ENCODE measurements at places on chromosomes 6 and 20.

- DNase-seq = no peak
Observed at GRCh38 chr20:438571-439469, 23.5 kb downstream of the TBC1D20 start.

DNA sequence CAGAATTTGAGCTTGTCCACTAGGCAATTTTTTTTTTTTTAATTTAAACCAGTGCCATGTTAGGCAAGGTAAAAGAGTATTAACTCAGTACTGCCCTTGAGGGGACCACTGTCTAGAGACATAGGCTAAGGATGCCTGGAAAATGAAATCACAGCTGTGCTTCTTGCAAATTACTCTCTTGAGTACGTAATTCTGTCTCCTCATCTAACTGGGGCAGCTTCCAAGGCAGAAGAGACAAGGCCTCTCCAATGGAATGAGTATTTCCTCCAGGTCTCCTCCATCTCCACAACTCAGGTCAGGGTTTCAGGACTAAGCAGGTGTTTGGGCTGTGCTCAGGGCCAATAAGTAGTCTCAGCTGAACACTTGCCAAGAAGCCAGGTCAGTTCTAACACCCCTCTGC is 33.8 kb upstream of the MRPS10 start:
- DNase-seq = peak; percentile 45

DNA sequence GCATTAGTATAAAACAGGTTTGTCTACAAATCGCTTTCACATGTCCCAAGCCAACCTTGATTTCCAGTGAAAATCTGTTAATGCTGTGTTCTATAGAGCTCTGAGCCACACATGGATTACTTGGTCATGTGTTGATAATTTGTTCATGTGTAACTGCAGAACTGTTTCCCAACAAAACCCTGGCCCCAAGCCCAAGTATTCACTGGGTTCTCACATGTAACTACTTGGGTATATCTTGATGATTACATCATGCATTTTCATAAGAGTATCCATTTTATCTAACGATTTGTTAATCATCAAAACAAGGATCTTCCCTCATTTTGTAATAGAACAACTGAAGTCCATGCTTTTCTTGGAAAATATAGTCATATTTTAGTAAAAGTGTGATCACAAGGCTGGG is 657.6 kb downstream of the PRKN start:
- no peak for DNase-seq

DNA sequence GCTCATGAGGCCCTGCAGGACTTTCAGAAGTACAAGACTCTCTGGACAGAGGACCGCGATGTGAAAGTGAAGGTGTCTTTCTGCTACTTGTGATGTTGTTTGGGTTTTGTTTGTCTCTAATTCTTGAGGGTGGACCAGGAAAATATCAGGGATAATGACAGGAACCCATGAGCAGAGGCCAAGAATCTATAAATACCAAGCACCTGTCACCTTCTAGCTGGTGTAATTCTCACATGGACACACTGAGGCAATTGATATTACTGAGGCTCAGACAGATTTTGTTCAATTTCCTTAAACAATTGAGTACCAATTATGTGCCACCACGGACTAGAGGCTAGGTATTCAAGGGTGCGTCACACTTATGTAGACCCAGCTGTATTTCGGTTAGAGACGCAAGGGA is 107.9 kb downstream of the DNAH8 start:
- DNase-seq = no peak

GRCh38 chr6:10166031-10166430 is 248.8 kb downstream of the TFAP2A start:
- no peak for DNase-seq

- DNase-seq = no peak
Observed at GRCh38 chr6:142011156-142011555, 121.6 kb upstream of the GJE1 start.

GRCh38 chr6:31829633-31830283 is 2.2 kb downstream of the HSPA1B start:
- no peak for DNase-seq

DNA sequence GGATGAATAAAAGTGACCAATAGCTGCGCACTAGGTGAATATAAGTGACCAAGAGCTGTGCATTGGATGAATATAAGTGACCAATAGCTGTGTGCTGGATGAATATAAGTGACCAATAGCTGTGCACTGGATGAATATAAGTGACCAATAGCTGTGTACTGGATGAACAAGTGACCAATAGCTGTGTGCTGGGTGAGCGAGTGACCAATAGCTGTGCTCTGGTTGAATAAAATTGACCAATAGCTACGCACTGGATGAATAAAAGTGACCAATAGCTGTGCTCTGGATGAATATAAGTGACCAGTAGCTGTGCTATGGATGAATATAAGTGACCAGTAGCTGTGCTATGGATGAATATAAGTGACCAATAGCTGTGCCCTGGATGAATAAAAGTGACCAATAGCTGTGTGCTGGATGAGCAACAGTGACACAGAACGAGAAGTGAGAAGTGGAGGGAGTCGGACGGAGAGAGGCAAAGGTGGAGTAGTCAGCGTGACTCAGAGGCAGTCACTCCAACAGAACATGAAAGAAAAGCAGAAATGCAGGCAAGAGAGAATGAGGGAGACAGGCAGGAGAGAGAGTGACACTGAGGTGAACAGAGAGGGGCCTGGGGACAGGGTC is 38.5 kb downstream of the RBM38 start:
- no peak for DNase-seq

GRCh38 chr20:1418350-1418749 is 25.5 kb upstream of the FKBP1A start:
- peak; percentile 57 for DNase-seq

GRCh38 chr6:126300735-126301134 is 39.2 kb upstream of the CENPW start:
- DNase-seq = no peak

- no peak for DNase-seq
Observed at GRCh38 chr6:166686317-166686716, 59.3 kb upstream of the RPS6KA2 start.

DNA sequence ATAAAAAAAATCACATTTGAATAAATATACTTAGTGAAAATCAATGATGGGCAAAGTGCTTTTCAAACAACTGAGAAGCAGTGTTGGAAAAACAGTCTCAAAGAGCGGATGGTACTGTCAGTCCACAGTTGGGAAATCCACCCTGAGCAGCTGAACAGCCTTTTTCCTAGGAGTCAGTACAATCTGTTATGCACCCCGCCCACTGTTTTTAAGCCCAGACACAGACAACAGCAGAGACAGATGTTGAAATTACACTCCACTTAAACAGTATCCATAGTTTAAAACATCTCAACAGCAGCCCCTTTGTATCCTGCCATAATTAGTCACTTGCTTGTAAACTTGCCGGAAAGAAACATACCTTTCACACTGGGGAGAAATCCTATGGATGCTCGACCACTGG is 372 bp downstream of the KIAA0408 start:
- no peak for DNase-seq

- DNase-seq = no peak
Observed at GRCh38 chr6:108806665-108807064, 41.6 kb upstream of the ARMC2 start.

DNA sequence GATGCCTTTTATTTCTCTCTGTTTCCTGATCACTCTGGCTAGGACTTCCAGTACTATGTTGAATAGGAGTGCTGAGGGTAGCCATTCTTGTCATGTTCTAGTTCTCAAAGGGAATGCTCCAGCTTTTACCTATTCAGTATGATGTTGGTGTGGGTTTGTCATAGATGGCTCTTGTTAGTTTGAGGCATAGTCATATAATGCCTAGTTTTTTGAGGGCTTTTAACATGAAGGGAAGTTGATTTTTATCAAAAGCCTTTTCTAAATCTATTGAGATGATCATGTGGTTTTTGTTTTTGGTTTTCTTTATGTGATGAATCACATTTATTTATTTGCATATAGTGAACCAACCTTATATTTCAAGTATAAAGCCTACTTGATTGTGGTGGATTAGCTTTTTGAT is 55.6 kb downstream of the KLHL32 start:
- DNase-seq = no peak

DNA sequence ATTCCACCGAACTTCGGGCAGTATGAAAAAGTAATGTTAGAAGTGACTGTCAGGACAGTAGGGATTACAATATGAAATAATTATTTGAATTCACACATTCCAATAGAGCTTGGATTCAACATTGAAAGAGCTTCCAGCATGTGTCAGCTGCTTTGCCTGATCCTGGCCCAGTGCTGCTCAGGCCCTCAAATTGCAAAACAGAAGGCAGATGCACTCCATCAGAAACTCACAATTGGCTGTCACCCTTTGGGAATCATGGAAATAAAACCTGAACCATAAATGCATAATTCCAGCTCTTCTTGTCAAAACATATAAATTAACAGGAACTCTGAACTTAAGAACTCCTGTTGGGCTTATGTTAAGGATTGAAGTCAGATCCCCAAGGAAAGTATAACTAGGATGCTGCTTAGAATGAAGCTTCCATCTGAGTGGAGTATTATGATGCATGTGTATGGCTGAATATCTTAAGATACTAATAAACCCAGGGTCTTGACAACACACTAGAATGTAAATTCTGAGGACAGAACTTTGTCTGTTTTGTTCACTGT is 1.8 kb upstream of the NDUFAF4 start:
- no peak for DNase-seq

DNA sequence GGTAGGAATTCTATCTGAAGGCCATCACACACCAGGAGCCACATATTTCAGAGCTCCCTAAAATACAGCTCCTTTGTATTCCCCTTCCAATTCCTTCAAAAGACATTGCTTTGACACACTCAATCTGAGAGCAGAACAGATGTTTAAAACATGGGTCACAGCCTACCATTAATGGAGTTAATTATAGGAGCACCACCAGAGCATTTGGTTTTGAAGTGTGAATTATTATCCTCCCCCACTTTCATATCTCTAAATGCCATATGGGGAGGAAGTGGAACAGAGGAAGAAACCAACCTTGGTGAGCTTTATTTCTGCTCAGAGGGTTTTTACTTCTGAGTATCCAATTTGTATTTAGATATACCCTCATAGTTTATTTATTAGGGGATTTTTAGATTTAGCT is 50.7 kb upstream of the TNFRSF21 start:
- no peak for DNase-seq

DNA sequence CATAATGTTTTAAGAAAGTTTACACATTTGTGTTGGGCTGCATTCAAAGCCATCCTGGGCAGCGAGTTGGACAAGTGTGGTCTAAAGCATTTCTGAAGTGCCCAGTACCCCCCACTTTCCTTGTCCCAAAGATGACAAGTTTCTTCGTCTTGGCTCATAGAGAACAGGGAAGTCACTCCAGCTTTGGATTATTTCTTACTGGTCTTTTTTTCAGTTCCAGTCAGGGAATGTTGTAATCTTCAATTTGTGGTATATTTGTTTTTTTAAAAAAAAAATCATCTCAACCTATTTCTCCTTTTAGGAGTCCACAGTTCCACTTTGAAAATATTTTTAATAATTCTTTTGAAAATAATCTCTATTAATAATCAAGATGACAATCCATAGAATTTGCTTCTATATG is 34.0 kb downstream of the SLX4IP start:
- no peak for DNase-seq

- DNase-seq = no peak
Observed at GRCh38 chr20:45722047-45722446, at the start of gene SPINT4. TSS of gene SPINT4 (plus strand) at chr20:45722347. CDS start at chr20:45722368, 21 bp downstream.

DNA sequence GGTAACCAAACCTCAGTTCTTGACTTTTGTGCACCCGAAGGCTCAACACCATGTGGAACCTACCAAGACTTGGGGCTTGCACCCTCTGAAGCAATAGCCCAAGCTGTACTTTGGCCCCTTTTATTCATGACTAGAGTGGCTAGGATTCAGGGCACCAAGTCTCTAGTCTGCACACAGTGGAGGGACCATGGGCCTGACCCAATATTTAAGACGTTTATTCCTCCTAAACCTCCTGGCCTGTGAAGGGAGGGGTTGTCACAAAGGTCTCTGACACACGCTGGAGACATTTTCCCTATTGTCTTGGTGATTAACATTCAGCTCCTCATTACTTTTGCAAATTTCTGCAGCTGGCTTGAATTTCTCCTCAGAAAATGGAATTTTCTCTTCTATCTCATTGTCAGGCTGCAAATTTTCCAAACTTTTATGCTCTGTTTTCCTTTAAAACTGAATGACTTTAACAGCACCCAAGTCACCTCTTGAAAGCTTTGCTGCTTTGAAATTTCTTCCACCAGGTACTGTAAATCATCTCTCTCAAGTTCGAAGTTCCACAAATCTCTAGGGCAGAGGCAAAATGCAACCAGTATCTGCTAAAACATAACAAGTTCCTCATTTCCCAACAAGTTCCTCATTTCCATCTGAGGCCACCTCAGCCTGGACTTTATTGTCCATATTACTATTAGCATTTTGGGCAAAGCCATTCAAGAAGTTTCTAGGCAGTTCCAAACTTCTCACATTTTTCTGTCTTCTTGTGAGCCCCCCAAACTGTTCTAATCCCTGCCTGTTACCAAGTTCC is 481.4 kb upstream of the BTBD3 start:
- DNase-seq = no peak

GRCh38 chr6:90425161-90425641 is 128.6 kb upstream of the BACH2 start:
- no peak for DNase-seq

DNA sequence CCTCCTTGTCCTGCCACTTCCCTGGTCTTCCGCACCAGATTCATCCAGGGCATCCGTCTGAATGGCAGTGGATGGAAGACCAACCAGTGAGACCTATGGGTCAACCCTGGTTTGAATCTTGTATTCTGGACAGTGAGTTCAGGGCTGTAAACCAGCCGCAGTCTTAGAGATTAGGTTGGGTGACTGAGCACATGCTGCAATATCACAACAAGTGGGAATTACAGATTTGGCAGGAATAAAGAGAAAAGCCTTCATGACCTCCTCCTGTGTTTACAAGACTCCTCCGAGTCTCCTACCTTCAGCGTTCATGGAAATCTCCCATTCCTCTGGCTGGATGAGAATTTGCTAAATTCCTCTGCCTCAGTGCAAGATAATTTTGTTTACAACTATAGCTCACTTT is 9.9 kb downstream of the ECI2 start:
- DNase-seq = no peak

DNA sequence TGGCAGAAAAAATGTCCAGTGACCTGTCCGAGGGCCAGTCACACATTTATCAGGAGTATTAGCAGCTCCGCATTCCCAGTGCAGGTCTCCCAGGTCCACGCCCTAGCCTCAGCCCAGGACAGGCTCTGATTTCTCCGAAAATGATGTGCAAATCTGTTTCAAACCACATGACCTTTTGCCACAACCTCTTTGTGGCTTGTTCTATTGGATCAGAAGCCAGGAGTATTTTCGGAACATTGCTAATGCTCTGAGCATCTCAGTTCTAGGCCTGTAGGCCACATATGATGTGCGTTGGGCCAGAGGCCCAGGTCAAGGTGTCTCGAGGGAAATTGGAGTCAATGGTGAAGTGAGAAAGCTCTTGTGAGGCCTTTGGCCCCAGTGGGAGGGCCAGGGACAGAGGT is 40.4 kb downstream of the SNX5 start:
- no peak for DNase-seq

GRCh38 chr6:19879663-19880062 is 42.5 kb downstream of the ID4 start:
- DNase-seq = no peak

DNA sequence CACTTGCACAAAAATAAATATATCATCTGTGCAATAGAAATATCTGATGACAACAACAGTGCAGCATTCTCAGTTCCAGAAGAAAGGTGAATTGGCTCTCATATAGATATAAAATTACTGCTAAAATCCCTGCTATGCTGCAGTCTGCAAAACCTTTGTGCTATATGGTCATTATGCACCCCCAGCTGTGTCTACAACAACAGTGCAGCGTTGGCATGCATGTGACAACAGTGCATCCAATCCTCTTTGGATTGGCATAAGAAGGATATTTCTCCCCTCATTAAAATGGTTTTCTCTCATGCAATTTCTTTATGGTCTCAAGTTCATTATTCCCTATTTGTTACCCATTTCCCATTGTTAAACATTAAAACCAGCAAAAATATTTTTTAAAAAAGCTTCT is 23.1 kb downstream of the OR2B6 start:
- no peak for DNase-seq
